ENCODE measurements at places on chromosomes 7 and 10. TPM values are rescaled to one million over a fixed set of nuclear protein-coding genes. Genes with fewer than 3 reads are reported as not detected.

DNA sequence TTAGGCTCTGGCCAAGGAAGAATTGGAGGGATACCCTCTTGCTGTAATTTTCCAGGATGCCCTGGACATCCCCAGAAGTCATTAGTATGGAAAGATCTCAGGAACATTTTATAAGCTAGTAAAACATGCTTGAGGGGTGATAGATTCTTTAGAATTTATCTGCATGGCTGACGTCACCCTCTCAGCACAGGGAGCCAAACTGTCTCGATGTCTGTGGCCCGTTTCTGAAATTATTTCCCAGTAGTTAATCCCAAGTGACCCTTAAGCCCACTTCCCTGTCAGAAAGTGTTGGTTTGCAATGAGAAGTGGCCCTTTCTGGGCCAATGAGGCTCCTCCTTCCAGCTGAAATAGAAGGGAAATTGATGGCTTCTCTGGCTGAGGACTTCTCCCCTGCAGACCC is 184.5 kb upstream of the BMPER start:
- no peak overlapping the region for H3K4me3 ChIP-seq
- no peaks in the 10 kb centered on the region for H3K27me3 ChIP-seq
- no peak overlapping the region for H3K27ac ChIP-seq
- peaks cover 48% of the 10 kb centered on the region for H3K4me1 ChIP-seq
- H3K36me3 ChIP-seq, result no peaks in the 10 kb centered on the region

DNA sequence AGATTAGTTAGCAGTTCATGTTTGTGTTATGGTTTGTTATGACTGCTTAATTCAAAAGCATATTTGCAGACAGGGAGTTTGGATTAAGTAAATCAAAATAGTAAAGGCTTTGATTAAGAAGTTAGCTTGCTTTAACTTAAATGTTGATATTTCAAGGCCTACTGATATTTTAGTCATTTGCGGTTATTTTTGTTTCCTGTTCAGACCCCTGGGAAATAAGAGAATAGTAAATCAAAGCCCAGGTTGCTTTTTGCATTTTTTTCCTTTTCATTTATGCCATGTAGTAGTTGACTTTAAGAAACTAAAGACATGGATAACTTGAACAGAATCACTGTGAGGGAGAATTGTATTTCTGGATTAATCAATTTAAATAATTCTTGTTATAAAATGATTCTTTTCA is 77.3 kb downstream of the HDAC9 start:
- no peak overlapping the region for H3K4me3 ChIP-seq
- no peak for DNase-seq
- no peaks in the 10 kb centered on the region for H3K4me1 ChIP-seq
- no peaks in the 10 kb centered on the region for H3K36me3 ChIP-seq

- DNase-seq, result no peak
- H3K4me3 ChIP-seq, result no peak overlapping the region
- H3K27ac ChIP-seq, result no peak overlapping the region
Measured at GRCh38 chr10:104844073-104844472, 203.0 kb downstream of the SORCS3 start.

DNA sequence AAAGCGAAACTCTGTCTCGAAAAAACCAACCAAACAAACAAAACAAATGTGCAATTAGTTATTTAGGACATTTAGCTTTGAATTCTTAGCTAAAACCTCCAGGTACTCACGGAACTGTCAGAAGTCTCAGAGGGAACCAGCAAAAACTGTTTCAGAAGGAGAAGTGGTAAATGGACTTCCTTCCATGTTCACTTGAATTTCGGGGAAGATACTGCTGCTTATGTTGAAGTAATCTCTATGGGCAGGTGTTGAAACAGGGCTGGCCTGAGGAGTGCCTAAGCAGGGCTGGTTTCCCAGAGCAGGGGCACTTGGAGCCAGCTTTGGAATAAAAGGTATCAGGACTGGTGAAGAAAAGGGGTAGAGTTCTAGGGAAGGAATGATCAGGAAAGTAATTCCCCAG is 2.4 kb upstream of the EXOC6 start:
- H3K36me3 ChIP-seq, result peaks cover 14% of the 10 kb centered on the region
- peaks cover 45% of the 10 kb centered on the region for H3K4me1 ChIP-seq
- no peaks in the 10 kb centered on the region for H3K27me3 ChIP-seq
- no peak overlapping the region for H3K27ac ChIP-seq
- no peak overlapping the region for H3K4me3 ChIP-seq

- no peaks in the 10 kb centered on the region for H3K36me3 ChIP-seq
- no peaks in the 10 kb centered on the region for H3K4me1 ChIP-seq
- DNase-seq, result peak; percentile 30
- no peak overlapping the region for H3K27ac ChIP-seq
- no peak overlapping the region for H3K4me3 ChIP-seq
Measured at GRCh38 chr10:96496281-96496925, 17.3 kb downstream of the TLL2 start.

- H3K27ac ChIP-seq, result no peak overlapping the region
- no peak for DNase-seq
- peaks cover 39% of the 10 kb centered on the region for H3K4me1 ChIP-seq
Measured at GRCh38 chr7:2528481-2529095, 9.0 kb downstream of the LFNG start.

- no peak overlapping the region for H3K4me3 ChIP-seq
- H3K27me3 ChIP-seq, result no peaks in the 10 kb centered on the region
- H3K4me1 ChIP-seq, result no peaks in the 10 kb centered on the region
- H3K27ac ChIP-seq, result no peak overlapping the region
- DNase-seq, result no peak
Measured at GRCh38 chr7:2484868-2485267, 8.7 kb upstream of the GRIFIN start.

DNA sequence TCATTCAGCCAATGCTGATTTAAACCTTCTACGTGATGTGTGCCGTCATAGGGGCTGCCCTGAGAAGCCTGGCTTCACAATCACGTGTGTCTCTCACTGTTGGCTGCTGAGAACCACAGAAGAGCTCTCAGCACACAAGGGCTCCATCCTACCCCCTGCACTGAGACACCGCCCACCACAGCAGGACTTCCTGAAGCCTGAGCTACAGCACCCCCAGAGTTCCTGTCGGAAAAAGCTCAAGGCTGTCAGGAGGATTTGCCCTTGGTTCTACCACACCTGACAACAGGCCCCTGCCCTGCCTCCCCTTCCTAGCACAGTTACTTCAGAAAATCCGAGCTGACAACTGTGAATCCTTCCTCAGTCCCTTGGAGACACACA is 191.9 kb downstream of the MAD1L1 start:
- DNase-seq, result no peak
- H3K4me1 ChIP-seq, result no peaks in the 10 kb centered on the region
- H3K36me3 ChIP-seq, result no peaks in the 10 kb centered on the region
- H3K4me3 ChIP-seq, result no peak overlapping the region

DNA sequence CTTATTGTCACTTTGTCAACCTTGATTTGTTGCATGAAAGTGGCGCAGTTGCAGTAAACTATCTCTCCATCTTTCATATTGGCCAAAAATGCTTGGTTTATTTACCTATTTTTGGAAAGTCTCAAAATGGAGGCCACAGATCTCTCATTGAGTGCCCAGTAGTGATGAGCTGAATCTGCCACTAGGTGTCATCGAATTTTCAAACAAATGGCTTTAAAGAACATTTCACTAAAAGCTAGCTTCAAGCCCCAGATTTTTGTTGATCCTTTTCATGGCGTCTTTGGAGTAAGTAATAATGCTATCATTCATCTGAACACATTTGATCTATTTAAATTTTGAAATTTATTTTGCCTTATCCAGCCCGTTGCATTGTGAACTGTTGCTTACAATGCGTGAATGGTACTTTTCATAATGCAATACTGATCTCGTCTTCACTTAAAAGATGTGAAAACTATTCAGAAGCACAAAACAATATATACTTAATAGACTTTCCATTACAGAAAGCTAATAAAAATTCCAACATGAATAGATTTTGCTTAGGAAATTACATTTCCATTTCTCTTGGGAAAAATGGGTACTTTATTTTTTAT is 236.2 kb downstream of the DNAJB9 start:
- no peak overlapping the region for H3K4me3 ChIP-seq
- no peaks in the 10 kb centered on the region for H3K4me1 ChIP-seq
- H3K27ac ChIP-seq, result no peak overlapping the region
- DNase-seq, result peak; percentile 14

DNA sequence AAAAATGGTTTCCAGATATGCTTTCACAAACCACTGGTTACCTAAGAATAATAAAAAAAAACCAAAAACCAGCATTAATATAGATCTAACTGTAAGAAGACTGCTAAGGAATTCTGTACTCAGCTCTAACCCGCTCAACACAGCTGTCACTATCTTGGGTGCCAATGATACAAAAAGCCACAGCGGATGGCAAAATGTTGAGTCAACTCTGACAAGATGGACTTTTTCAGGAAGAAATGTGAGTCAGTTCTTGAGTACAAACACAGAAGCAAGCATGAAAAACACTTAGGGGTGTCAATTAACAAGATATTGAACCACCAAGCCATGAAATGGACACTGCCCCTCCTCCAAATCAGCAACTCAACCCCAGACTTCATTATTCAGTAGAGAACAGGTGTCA is 55.0 kb downstream of the CTTNBP2 start:
- H3K27ac ChIP-seq, result no peak overlapping the region
- no peak overlapping the region for H3K4me3 ChIP-seq
- DNase-seq, result no peak
- no peaks in the 10 kb centered on the region for H3K36me3 ChIP-seq
- H3K4me1 ChIP-seq, result peaks cover 8% of the 10 kb centered on the region

- no peaks in the 10 kb centered on the region for H3K36me3 ChIP-seq
- H3K4me1 ChIP-seq, result no peaks in the 10 kb centered on the region
- H3K27me3 ChIP-seq, result no peaks in the 10 kb centered on the region
- no peak for DNase-seq
Measured at GRCh38 chr7:83270407-83270806, 107.7 kb upstream of the PCLO start.

GRCh38 chr7:130494431-130494858 is 2.6 kb downstream of the MEST start:
- H3K27me3 ChIP-seq, result no peaks in the 10 kb centered on the region
- DNase-seq, result peak; percentile 34
- H3K27ac ChIP-seq, result no peak overlapping the region
- H3K36me3 ChIP-seq, result no peaks in the 10 kb centered on the region
- no peak overlapping the region for H3K4me3 ChIP-seq
- peaks cover 14% of the 10 kb centered on the region for H3K4me1 ChIP-seq

The CCDC172 gene
- not detected for total RNA-seq

The PKD1L1 gene
- 3.0 TPM for total RNA-seq

The PAX4 gene
- total RNA-seq, result not detected

The GCK gene
- total RNA-seq, result 0.51 TPM

The ACSL5 gene
- 0.76 TPM for total RNA-seq
